Pulmonary artery endothelial cell (primary cell): ENCODE measurements at places on chromosomes 5 and 9. TPM values are rescaled to one million over a fixed set of nuclear protein-coding genes. Genes with fewer than 3 reads are reported as not detected.

Gene ZNF366
- total RNA-seq: 0.39 and 0.46 TPM in 2 replicates

Gene ADAMTS19
- not detected in 2 replicates for total RNA-seq

Gene SLC6A7
- not detected in 2 replicates for total RNA-seq

Gene C9orf72
- 7.1 and 8.3 TPM in 2 replicates for total RNA-seq

Gene GPR150
- 0.20 and 0.32 TPM in 2 replicates for total RNA-seq

Gene ZNF658
- total RNA-seq: 4.5 and 6.0 TPM in 2 replicates

Gene CCT5
- 820 and 1,235 TPM in 2 replicates for total RNA-seq

Gene RETREG1
- total RNA-seq: 0.07 and 0.14 TPM in 2 replicates

Gene SEC24A
- 18.3 and 21.1 TPM in 2 replicates for total RNA-seq

Gene CTXN3
- not detected in 2 replicates for total RNA-seq

Gene STKLD1
- 0.46 and 0.81 TPM in 2 replicates for total RNA-seq

Gene PALM2AKAP2
- under 0.01 and 0.46 TPM in 2 replicates for total RNA-seq

Gene REEP2
- total RNA-seq: 2.0 and 4.2 TPM in 2 replicates

Gene ANGPTL2
- 15.5 and 17.8 TPM in 2 replicates for total RNA-seq

Gene GOLM1
- total RNA-seq: 85.1 and 89.8 TPM in 2 replicates

Gene DNM1
- total RNA-seq: 0.33 and 0.39 TPM in 2 replicates

Gene BTNL3
- total RNA-seq: not detected in 2 replicates

Gene CDK9
- 107 and 116 TPM in 2 replicates for total RNA-seq

Gene C8G
- total RNA-seq: 0.67 TPM in 1 of 2 replicates, not detected in the other

Gene GABBR2
- 13.7 and 23.3 TPM in 2 replicates for total RNA-seq

Gene NIPAL4
- not detected in 2 replicates for total RNA-seq

Gene CDH12
- total RNA-seq: not detected in 2 replicates

Gene ATP10B
- total RNA-seq: not detected in 2 replicates

Gene SPINK4
- total RNA-seq: not detected in 2 replicates

Gene AGXT2
- total RNA-seq: not detected in 2 replicates

Gene NKD2
- 0.13 TPM in 1 of 2 replicates, not detected in the other for total RNA-seq

Gene TEX48
- total RNA-seq: not detected in 2 replicates

Gene UBAP2
- 14.0 and 17.9 TPM in 2 replicates for total RNA-seq

Gene OMD
- 0.04 and 0.07 TPM in 2 replicates for total RNA-seq

Gene INSL4
- not detected in 2 replicates for total RNA-seq

Gene PDCD1LG2
- total RNA-seq: 24.3 and 27.1 TPM in 2 replicates

Gene PRUNE2
- 8.4 and 21.2 TPM in 2 replicates for total RNA-seq
